ENCODE measurements at places on chromosomes 1 and 21. TPM values are rescaled to one million over a fixed set of nuclear protein-coding genes. Genes with fewer than 3 reads are reported as not detected.

ELAVL4 gene
- total RNA-seq: not detected

OR10Z1 gene
- total RNA-seq: not detected

CD1E gene
- total RNA-seq: 3.5 TPM

GRCh38 chr1:240831191-240831631, 219.3 kb upstream of the GREM2 start:
- no peaks in the 10 kb centered on the region for H3K36me3 ChIP-seq
- H3K4me3 ChIP-seq: no peak overlapping the region
- no peak overlapping the region for H3K27ac ChIP-seq
- H3K4me1 ChIP-seq: no peaks in the 10 kb centered on the region

- H3K27me3 ChIP-seq: no peaks in the 10 kb centered on the region
- H3K27ac ChIP-seq: peak within 1 kb of the TSS; percentile 65
- H3K4me1 ChIP-seq: no peaks in the 10 kb centered on the region
- no peaks in the 10 kb centered on the region for H3K36me3 ChIP-seq
Measured at GRCh38 chr1:156816561-156817328, at the start of gene SH2D2A. Gene SH2D2A (minus strand): TSS chr1:156816848. CDS start chr1:156816708, 140 bp downstream.

- no peaks in the 10 kb centered on the region for H3K36me3 ChIP-seq
- no peaks in the 10 kb centered on the region for H3K27me3 ChIP-seq
- no peak for DNase-seq
- H3K27ac ChIP-seq: no peak overlapping the region
- no peak overlapping the region for H3K4me3 ChIP-seq
Measured at GRCh38 chr1:110240476-110241210, 30.5 kb downstream of the KCNC4 start.

PHLDA3 gene
- total RNA-seq: 25.6 TPM

DNA sequence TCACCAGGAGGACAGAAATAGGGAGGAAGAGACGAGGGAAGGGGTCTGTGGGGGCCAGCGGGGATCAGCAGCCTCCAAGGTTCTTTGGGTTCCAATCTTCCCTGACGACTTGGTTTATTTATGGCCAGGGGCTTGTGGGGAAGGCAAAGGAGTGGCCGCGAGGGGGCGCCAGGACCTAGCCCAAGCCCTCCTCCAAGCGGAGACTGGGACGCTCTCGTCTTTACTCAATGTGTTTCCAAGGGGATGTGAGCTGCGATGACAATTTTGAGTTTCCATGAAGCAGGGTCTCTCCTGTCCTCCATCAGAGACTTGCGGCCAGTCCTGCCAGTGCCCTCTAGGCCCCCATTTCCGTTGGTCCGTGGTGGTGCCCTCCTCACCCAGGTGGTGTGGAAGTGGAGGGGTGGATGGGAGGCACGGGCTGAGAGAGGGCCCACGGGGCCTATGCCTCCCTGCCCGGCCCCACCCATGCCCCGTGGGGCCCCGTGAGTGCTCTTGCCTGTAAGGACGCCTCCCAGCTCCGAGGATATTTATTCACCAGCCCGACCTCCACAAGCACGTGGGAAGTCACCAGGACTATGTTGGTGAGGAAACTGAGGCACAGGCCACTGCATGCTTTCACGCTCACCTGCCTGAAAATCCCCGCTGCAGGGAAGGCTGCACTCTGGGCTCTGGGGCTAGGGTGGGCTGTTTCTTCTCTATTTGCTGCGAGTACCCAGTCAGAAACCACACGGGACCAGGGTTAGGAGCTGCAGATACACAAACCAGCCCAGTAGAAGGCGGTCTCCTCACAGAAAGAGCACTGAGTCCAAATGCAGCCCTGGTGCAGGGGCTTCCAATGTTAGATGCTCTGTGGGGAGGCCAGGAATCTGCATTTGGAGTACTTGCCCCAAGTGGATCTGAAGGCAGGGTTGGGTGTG, 26.5 kb downstream of the DMRTB1 start:
- DNase-seq: peak; percentile 92
- H3K4me1 ChIP-seq: no peaks in the 10 kb centered on the region
- H3K4me3 ChIP-seq: no peak overlapping the region
- H3K27ac ChIP-seq: no peak overlapping the region
- no peaks in the 10 kb centered on the region for H3K27me3 ChIP-seq
- H3K36me3 ChIP-seq: no peaks in the 10 kb centered on the region

FCRL6 gene
- total RNA-seq: 1.4 TPM

SEMA6C gene
- 7.6 TPM for total RNA-seq

DNA sequence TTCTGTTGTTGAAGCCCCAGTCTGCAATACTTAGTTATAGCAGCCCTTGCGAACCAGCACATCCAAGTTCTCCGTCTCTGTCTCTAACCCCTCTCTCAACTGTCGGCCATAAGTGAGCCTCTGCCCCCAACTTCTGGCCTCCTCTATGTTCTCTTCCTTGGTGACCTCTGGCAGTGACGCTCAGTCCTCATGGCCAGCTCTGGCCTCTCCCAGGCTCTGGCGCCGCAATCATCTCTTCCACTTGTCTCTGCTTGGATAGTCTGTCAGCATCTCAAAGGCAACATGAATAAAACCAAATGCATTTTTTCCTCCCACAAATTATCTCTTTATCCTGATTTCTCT, 8.4 kb upstream of the HLCS start:
- no peak overlapping the region for H3K4me3 ChIP-seq
- no peak overlapping the region for H3K27ac ChIP-seq
- no peaks in the 10 kb centered on the region for H3K4me1 ChIP-seq
- H3K27me3 ChIP-seq: no peaks in the 10 kb centered on the region
- no peak for DNase-seq

MCOLN3 gene
- 3.1 TPM for total RNA-seq

CD53 gene
- 70.9 TPM for total RNA-seq

TESK2 gene
- 2.7 TPM for total RNA-seq

GRCh38 chr1:11831945-11832725, 15.4 kb downstream of the NPPA start:
- no peaks in the 10 kb centered on the region for H3K27me3 ChIP-seq
- H3K27ac ChIP-seq: no peak overlapping the region
- peaks cover 63% of the 10 kb centered on the region for H3K36me3 ChIP-seq
- H3K4me1 ChIP-seq: no peaks in the 10 kb centered on the region
- no peak overlapping the region for H3K4me3 ChIP-seq
- DNase-seq: no peak

GRCh38 chr21:37455504-37455911, 88.9 kb downstream of the DYRK1A start:
- H3K27ac ChIP-seq: no peak overlapping the region
- no peak overlapping the region for H3K4me3 ChIP-seq
- DNase-seq: no peak
- peaks cover 18% of the 10 kb centered on the region for H3K4me1 ChIP-seq
- no peaks in the 10 kb centered on the region for H3K27me3 ChIP-seq

Measured in kidney (tissue), 22 donors.